ENCODE measurements at places on chromosomes 1 and 21. TPM values are rescaled to one million over a fixed set of nuclear protein-coding genes. Genes with fewer than 3 reads are reported as not detected.

Gene AK5
- 7.8 TPM for total RNA-seq

Gene GRIK3
- total RNA-seq = not detected

Gene PDZK1IP1
- total RNA-seq = 5.3 TPM

Gene RNU1-2
- not detected for total RNA-seq

Gene BLZF1
- 11.7 TPM for total RNA-seq

Gene DMRTA2
- 0.16 TPM for total RNA-seq

Gene FAM151A
- not detected for total RNA-seq

Gene S100A3
- 97.4 TPM for total RNA-seq

Gene MATN1
- total RNA-seq = 0.05 TPM

Gene GPR153
- total RNA-seq = 1.1 TPM

Gene SASS6
- 4.6 TPM for total RNA-seq

Data from A549 treated with RU486 at 1 μM for 4 hours (cell line).